ENCODE measurements at places on chromosomes 1 and 21.
A peak's percentile ranks its signal among the peaks of the same experiment; 100 is the strongest.

DNA sequence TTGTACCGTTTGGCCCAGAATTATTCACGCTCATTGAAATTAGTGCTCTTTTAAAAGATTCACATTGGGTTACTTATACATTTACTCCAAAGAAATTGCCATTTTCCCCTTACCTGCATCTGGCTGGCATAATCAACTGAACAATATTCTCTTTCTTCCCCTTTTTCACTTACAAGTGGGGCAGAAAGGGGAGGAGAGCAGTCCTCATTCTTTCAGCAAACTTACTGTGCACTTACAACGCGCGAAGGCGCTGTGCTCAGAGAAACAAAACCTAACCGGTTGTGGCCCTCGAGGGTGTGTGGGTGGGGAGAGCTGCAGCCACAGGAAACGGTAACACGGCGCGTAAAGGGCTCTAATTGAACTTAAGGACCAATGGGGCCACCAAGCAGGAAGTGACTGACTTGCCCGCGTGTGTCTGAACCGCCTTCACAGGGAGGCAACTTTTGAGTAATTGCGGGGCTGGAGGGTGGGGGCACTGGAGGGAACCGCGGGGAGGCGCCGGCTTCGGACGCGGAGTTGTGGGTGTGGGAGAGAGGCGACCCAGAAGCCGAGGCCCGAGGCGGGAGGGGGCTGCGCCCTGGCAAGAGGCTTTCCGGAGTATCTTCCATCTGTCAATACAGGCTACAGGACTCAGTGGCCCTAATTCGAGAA lies 693 bp upstream of the PNRC2 start:
- DNase-seq = peak; percentile 70

DNA sequence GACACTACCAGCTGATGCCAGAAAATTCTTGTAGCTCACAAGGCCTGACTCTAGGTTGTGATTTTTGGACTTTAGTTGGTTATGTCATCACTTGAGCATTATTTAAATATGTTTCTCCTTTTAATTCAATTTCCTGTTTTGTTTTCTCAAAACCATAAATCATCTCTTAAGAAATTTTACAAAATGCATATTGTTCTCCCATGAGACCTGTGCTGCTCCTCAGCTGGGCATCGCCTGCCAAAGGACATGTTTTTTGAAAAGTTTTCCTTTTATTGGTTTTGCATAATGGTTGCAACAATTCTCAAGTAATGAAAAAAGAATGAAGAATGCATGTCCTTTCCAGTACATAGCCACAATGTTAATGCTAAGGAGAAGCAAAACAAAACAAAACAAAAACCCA lies 204.7 kb upstream of the LYPLAL1 start:
- DNase-seq = no peak

GRCh38 chr1:42439940-42440339 lies 15.9 kb downstream of the ZMYND12 start:
- no peak for DNase-seq

- no peak for DNase-seq
These were observed 1.9 kb upstream of the PTPRU start for GRCh38 chr1:29234471-29234870.

DNA sequence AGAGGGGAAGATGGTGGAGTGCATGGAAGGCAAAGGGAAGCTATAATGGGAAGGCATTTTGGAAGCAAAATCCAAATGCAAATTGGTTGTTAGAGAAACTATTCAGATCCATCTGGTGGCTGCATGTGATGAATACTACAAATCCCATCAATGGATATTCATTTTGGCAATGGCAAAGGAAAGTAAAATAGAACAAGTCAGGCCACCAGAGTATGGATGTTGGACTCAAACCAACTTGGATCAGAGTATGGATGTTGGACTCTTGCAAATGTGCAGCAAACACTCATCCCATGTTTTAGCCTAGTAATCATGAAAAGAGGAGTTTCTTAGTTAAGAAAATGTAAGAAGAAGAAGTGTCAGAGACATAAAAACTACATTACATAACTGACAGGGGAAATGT lies 289.6 kb upstream of the DAB1 start:
- no peak for DNase-seq

- DNase-seq = no peak
These were observed 62.5 kb downstream of the WNT9A start for GRCh38 chr1:227885135-227885647.

DNA sequence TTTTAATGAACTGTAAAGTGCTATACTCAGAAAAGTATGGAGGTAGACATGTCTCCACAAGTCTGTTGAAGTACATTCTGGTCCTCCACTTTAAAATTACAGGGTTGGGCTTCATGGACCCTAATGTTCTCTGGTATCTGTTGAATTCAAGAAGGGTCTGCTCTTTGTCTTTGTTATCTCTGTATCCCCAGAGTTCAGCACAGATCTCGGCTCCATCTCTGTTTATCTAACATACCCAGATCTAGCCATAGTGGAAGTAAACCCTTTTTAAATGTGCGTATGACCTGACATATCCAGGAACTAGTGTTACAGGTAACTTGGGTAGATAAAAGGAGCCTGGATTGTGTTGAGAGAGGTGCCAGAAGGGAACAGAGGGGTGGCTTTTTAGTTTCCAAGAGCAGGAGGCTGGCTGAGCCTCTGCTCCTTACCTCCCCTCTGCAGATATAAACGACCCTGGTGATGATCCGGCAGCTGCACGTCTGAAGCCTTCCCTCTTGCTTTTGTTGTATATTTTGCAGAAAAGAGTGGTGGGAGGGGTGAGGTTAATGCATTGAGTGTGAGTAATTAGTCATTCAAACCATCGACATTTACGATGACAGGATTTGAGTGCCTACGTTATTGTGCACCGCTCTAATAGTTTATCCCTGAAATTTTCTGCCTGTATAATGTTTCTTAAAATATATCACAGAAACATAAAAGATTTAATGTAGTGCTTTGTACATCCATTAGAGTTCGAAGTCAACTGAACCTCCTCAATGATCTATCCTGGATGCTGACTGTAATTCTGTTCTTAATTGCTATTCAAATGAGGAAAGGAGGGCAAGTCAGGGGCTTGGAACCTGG lies 30.8 kb downstream of the ELAVL4 start:
- DNase-seq = peak; percentile 33

GRCh38 chr1:19203440-19203839 lies 6.6 kb downstream of the UBR4 start:
- no peak for DNase-seq

DNA sequence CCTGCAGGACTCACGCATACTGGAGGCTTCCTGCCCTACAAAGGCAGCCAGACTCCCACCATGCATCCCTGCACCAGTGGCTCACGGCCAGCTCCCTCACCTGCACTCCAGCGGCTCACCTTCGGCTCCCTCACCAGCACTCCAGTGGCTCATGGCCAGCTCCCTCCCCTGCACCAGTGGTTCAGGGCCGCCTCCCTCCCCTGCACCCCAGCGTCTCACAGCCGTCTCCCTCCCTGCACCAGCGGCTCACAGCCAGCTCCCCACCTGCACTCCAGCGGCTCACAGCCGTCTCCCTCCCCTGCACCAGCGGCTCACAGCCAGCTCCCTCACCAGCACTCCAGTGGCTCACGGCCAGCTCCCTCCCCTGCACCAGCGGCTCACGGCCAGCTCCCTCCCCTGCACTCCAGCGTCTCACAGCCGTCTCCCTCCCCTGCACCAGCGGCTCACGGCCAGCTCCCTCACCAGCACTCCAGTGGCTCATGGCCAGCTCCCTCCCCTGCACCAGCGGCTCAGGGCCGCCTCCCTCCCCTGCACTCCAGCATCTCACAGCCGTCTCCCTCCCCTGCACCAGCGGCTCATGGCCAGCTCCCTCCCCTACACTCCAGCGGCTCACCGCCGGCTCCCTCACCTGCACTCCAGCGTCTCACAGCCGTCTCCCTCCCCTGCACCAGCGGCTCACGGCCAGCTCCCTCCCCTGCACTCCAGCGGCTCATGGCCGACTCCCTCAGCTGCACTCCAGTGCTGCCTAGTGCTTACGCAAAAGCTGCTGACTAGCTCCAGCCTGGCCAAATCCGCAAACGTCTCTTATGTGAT lies 324.5 kb downstream of the NPHP4 start:
- peak; percentile 37 for DNase-seq

- DNase-seq = no peak
These were observed 241.8 kb downstream of the TRABD2B start for GRCh38 chr1:47755101-47755990.

GRCh38 chr1:179757933-179758332 lies 14.8 kb downstream of the FAM163A start:
- DNase-seq = no peak

- no peak for DNase-seq
These were observed 42.1 kb downstream of the CDK18 start for GRCh38 chr1:205546541-205546940.

DNA sequence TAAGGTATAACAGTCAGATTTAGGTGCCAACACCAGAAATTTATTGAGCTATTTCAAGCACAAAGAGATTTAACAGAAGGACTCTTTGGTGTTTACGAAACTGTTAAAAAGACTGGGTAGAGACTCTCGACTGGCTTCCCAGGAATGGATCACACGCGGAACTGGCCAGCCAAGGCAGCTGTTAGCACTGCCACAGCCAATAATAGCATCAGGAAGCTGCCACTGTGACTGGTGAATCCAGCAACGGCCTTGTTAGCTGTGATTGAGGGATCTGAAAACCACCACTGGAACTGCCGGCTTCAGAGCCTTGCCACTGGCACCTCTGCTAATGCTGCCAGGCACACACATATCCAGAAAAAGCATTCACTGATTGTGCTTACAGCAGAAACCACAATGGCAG lies 10.6 kb upstream of the SIM2 start:
- DNase-seq = no peak

DNA sequence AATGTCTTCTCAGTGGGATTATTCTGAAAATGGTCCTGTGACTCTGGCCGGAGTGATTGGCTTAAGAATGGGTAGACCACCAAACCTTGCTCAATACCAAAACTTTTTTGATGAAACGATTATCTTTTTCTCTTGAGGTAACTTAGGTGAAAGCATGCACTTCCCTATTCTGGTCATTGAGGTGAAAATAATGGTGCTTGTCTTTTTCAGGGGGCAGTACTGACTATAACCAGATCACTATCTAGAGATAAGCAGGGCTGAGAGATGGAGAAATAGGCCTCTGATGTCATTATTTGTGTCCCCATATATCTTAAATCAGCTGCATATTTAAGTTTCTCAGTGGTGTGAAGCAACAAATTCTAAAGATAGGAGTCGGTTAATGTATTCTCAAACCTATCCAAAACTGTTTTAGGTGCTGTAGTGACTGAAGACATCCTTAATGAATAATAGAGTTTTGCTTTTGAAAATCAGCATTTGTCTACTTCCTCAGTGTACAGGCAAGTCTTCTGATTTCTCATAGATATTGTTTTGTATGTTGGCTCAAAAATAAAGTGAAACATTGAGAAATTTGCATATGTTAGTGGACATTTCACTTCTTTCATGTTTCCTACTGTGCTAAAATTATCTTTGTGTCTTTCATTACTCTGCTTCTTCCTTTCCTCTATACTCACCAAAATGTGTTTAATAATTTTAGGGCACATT lies 735.3 kb upstream of the ADGRL4 start:
- DNase-seq = no peak

DNA sequence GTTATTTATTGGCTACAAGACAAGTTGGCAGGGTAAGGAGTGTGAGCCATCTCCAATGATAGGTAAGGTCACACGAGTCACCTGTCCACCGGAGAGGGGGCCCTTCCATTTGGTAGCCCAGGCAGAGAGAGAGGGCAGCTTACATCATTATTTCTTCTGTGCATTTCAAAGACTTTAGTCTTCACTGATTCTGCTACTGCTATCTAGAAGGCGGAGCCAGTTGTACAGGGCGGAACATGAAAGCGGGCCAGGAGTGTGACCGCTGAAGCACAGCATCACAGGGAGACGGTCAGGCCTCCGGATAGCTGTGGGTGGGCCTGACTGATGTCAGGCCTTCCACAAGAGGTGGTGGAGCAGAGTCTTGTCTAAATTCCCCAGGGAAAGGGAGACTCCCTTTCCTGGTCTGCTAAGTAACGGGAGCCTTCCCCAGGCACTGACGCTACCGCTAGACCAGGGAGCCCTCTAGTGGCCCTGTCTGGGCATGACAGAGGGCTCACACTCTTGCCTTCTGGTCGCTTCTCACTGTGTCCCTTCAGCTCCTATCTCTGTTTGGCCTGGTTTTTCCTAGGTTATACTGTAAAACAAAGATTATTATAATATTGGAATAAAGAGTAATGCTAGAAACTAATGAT lies 36.7 kb downstream of the ZNF695 start:
- DNase-seq = no peak

DNA sequence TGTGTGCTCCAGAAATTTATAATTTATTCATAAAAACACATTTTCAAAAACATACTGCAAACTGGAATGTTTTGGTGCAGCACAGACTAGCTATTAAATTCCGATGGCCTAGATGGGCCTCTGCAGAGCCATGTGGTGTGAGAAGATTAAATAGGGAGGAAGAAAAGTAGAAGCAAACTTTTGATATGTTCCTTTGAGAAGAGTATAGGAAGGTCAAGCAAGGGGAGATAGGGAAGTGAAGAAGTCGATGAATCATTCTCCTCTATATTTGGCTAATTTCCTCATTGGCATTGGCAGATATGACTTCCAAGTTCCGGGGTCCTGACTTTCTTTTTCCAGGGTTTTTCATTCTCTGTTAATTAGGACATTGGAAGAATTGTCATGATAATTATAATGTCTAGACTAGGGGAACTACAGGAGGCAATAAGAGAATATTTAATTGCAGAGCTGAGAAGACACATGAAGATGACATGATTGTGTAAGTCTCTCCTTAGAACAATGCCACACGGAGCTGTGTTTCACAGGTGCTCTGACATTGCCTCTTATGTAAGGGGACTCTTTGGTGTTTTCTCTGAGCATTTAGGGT lies 19.3 kb upstream of the ZNF326 start:
- no peak for DNase-seq

DNA sequence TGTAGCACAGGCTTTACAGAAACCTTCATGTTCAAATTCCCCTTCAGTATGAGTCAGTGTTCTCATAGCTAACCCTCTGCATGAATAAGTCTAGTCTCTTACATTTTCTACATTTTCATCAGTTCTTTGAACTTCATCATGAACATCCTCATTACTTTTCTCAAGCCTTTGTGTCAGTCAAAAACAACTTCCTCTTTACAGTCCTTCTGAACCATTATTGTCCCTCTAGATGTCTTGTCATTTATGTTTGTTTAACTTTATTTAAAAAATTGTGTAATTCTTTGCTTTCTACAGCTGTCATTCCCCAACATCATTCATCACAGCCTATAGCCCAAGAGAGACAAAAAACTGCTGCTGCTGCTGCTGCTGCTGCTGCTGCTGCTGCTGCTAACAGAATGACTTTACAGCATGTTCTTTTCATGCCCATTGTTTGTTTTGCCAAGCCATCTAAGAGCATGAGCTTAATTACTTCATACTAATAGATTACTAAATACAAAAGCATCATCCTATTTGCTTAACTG lies 133.1 kb downstream of the LRRC40 start:
- DNase-seq = peak; percentile 35

GRCh38 chr1:225820522-225821120 lies 10.7 kb downstream of the EPHX1 start:
- peak; percentile 24 for DNase-seq

Data from NCI-H774 (cell line).